ENCODE measurements at places on chromosomes 11 and 22. TPM values are rescaled to one million over a fixed set of nuclear protein-coding genes. Genes with fewer than 3 reads are reported as not detected.

Gene RBMXL2
- total RNA-seq = not detected

Gene KLHL22
- 21.9 TPM for total RNA-seq

Gene SPDYC
- not detected for total RNA-seq

Gene PAMR1
- total RNA-seq = 1.6 TPM

Gene MAJIN
- total RNA-seq = not detected

Gene MRGPRE
- not detected for total RNA-seq

Gene ZMAT5
- total RNA-seq = 17.3 TPM

Gene GTF2H1
- total RNA-seq = 85.9 TPM

Gene CADM1
- total RNA-seq = 0.33 TPM

Gene TMEM151A
- not detected for total RNA-seq

Gene RFPL1
- not detected for total RNA-seq

Gene HBE1
- not detected for total RNA-seq

Gene ARHGAP42
- total RNA-seq = 5.9 TPM

Gene TSSK2
- not detected for total RNA-seq

Gene MED15
- 61.3 TPM for total RNA-seq

Gene MRGPRX3
- not detected for total RNA-seq

Gene FREY1
- 2.6 TPM for total RNA-seq

Gene OR5B21
- total RNA-seq = not detected

Gene NECTIN1
- 10.5 TPM for total RNA-seq

Gene KRTAP5-3
- not detected for total RNA-seq

Gene P2RY2
- total RNA-seq = 3.3 TPM

Gene PRG3
- total RNA-seq = not detected

Gene RHOD
- total RNA-seq = 13.4 TPM

Gene OR10A5
- total RNA-seq = not detected

Gene DBX1
- total RNA-seq = not detected

Gene SLC22A12
- total RNA-seq = not detected

Gene CYP2D6
- total RNA-seq = under 0.01 TPM

Gene PGA4
- not detected for total RNA-seq

Gene NRIP3
- 10.3 TPM for total RNA-seq

Gene SLC22A9
- not detected for total RNA-seq

Gene CHCHD10
- 1.6 TPM for total RNA-seq

Gene HTR3A
- not detected for total RNA-seq

Gene DKK3
- total RNA-seq = 251 TPM

Gene SUSD2
- 0.10 TPM for total RNA-seq

Gene ASRGL1
- total RNA-seq = 16.7 TPM

Gene TEX54
- total RNA-seq = 0.98 TPM

Gene LRRC55
- total RNA-seq = not detected

Gene IL18
- total RNA-seq = 0.19 TPM
